ENCODE measurements at places on chromosomes 11 and 22.

- no peak for DNase-seq
Observed at GRCh38 chr11:57868491-57868890, 106.9 kb downstream of the CTNND1 start.

GRCh38 chr11:106875013-106875412 is 143.3 kb downstream of the GUCY1A2 start:
- DNase-seq: no peak

DNA sequence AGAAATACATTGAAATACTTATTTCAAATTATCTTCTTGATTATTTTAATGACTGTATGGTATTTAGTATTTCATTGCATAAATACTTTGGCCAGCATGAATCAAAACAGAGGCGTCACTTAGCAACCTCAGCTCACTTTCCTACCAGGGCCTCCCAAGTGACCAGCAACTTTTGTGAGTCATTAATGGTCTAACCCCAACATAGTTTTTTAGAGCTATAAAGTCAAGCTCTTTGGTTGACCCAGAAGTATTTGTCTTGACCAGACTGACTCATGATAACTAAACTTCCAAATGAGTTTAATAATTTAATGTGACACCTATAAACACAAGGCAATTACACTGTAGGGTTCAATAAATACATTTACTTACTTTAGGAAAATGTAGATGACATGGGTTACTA is 27.9 kb upstream of the RBMXL2 start:
- no peak for DNase-seq

GRCh38 chr22:47586038-47586437 is 823.6 kb downstream of the TBC1D22A start:
- DNase-seq: no peak

- no peak for DNase-seq
Observed at GRCh38 chr11:70811915-70812314, 413.6 kb downstream of the CTTN start.

- no peak for DNase-seq
Observed at GRCh38 chr11:77110836-77111235, 8.2 kb downstream of the OMP start.

- DNase-seq: no peak
Observed at GRCh38 chr11:111352231-111352746, 26.8 kb downstream of the POU2AF1 start.

GRCh38 chr11:95791709-95792033 is 1.4 kb downstream of the CEP57 start:
- no peak for DNase-seq

DNA sequence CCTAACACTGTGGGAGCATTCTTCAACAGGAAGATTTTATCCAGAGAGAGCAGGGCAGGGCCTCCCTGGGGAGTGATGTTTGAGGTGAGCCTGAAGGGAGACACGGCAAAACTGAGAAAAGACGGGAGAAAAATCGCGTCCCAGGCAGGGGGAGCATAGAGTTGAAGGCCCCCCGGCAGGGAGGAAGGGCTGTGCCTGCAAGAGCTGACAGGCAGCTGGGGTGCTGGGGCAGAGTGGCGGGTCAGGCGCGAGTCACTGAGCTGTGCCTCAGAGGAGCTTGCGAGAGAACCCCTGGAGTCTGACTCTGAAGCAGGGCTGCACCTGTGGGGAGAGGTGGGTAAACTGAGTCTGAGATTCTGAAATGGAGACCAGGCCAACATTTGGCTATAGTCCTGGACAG is 14.8 kb downstream of the PKNOX2 start:
- DNase-seq: no peak

DNA sequence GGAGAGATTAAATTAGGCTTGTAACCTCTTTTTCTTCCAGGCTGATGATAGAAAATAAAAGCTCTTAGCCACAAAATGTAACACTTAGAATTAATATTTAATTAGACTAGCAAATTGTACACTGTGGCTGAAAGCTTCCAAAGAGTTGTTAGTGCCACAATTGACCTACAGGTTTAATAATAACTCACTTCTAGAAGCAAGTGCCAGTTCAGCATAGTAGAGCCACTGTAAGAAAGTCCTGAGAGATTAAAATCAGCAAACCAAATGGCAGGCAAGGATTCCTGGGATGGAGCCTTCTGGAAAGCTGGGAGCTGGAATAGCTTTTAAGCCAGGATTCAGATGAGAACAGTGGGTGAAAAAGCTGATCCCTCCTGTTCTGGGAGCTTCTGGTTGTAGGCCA is 131.0 kb downstream of the ELP4 start:
- DNase-seq: no peak

DNA sequence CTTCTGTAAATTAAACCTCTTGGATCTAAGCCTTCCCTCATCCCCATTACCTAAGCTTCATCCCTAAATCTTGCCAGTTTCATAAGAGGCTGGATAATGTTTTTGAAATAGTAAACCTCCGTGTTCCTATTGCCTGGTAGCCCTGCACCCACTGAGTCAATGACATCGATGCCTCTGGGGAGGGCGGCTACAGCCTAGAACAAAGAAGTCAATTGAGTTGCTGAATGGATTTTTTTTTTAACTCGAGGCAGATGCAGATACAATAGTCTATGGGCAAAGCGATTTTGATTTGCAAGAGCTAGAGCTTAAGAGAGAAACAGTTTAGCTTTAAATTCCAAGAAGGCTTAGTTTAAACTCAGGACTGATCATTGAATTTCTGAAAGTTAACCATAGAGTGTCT is 121.3 kb downstream of the NECTIN1 start:
- no peak for DNase-seq

DNA sequence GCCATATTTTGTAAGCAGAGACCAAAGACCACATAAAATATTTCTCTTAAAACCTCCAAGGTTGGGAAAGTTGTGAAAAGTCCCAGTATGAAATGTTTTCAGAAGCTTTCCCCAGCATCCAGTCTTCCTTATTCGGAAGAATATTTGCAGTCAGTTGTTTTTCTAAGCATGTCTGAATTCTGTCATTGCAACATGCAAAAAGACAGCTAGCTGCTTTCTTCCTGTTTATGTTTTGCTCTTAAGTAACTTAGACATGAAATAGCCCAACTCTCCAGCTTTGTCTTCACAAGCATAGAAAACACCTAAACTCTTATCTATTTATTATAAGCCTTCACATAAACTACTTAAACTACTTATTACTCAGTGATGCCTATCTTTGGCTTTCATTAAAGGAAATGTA is 57.9 kb upstream of the MMP13 start:
- no peak for DNase-seq

DNA sequence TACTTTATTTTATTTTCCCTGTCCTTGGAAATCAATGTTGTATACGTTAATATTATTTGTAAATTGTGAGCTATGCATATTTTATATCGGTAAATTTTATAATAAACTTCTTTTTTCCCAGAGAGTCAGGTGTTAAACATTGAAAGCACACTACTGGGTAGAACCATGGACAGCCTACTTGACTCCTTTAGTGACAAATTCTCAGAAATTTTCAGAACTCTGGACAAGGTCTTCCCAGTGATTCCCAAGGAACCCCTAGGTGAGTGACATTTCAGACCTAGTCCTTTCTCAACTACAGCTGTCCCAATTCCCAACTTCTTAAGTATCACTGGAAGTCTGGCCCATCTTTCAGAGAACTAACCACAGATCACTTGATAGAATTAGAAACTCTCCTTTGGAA is 107.2 kb downstream of the RCN1 start:
- DNase-seq: no peak

- DNase-seq: no peak
Observed at GRCh38 chr22:20523086-20523983, 15.9 kb downstream of the MED15 start.

DNA sequence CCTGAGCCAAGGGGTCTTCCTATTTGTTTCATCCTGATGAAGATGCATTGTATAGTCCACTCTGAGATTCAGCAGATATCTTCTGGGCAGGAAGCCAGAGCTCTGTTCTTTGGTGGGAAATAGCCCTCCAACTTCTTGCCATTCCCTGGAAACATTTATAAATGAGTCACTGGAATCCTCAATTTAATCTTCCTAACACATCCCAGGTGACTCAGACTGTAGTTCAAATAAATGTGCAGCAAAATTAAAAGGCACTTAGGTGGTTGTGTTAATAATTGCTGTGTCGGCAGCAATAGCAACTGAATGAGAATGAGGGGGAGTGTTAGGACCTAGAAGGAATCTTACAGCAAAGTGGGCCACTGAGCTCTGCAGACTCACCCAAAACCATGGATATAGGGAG is 108.6 kb downstream of the INSC start:
- no peak for DNase-seq

DNA sequence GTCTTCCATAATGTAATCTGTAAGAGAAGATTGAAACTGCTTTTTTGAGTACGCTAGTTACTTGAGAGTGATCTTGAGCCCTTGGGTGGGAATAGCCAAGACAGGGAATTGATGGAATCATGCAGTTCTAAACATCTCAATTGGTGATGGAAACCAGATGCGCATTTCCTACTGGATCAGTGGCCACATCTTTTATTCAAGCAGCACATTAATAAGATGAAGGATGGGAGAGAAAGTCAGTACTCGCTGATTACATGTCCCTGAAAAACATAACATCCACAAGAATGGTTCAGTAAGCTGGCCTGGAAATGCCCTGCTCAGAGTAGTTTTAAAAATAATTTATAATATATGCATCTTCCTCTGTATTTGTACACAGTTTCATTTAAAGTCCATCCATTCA is 833.8 kb downstream of the JRKL start:
- DNase-seq: no peak

DNA sequence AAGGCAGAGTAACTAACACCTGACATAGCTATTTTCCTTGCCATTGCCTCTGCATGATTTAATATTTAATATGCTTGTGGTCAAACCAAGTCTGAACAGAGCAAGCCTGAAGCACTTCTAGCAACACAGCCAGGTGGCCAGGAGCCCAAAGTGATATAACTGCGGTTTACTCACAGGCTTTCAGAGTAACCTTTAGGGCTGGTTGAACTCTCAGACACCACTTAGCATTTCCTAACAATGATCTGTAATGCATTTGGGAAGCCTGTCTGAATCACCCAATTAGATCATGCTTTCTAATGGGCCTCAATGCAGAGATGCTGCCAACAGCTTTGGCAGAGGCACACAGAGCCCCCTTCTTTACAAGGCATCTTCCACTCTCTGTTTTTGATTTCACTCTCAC is 96.1 kb downstream of the FDX1 start:
- DNase-seq: no peak

- no peak for DNase-seq
Observed at GRCh38 chr11:32890843-32891656, 1.6 kb upstream of the QSER1 start.

DNA sequence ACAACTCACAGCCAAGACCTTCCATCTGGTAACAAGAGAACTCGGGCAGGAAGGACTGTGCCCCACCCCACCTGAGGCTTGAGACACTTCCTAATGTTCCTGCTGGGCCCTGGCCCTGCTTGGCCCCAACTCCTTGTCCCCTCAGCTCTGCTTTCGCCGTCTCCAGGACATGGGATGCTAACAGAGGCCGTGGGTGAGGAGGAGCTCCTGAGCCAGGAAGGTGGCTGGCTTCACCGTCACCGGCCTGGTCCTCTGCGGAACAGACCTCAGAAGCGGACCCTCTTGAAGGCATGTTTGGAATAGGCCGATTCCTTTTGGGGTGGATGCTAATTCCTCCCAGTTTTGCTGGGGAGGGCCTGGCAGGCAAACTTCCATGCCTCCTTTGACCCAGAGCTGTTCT is 154.3 kb downstream of the CACNA1I start:
- no peak for DNase-seq

DNA sequence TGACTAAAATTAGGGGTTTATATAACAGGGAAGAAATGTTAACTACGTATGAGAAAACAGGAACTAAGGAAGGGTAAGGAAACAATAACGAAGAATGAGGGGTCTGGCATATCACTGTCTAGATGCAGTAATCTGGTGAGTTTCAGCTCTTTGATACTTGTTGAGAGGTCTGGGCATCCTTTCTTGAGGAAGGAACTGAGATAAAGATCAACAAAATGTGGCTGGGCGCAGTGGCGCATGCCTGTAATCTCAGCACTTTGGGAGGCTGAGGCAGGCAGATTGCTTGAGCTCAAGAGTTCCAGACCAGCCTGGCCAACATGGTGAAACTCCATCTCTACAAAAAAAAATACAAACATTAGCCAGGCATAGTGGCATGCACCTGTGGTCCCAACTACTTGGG is 2.7 kb downstream of the DCDC1 start:
- no peak for DNase-seq

DNA sequence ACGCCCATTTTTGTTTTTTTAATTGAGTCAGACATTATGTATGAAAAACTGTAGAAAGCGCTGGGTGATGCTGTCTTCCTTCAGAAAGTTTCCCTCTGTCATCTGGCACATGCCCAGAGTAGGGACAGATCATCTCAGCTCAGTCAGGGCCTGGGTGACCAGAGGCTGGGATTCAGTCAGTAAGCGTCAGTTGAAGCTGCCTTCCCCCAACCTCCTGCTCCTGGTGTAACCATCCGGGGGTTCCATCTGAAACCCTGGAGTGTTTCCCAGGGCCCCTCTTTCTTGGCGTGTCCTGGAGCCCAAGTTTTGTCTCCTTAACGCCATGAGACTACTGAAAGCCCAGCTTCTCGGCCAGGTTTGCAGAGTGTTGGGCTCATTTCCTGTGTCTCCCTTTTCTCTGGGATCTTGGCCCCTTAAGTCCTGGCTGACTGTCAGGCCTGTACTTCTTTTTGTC is 10.7 kb downstream of the PPFIA1 start:
- no peak for DNase-seq

DNA sequence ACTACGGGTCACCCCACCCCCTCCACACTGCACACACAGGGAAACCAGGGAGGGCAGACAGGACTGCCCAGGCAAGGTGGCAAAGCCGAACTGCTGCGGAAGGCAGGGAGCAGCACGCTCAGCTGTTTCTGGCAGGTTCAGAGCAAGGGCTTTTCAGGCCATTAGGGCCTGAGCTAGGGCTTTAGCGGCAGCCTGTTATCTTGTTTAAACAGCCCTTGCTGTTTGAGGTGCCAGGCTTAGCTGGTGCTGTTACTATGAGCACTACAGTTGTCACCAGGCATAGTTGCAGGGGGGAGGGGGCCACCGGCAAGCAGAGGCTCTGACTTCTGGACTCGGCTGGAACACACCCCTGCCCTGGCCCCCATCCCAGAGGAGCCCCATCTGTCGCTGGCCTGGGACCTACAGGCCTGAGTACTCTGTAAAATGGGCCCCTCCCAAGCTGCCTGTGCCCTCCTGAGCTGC is 34.9 kb downstream of the RSPH14 start:
- DNase-seq: no peak

Data from stimulated activated CD8-positive, alpha-beta memory T cell treated with anti-CD3 and anti-CD28 coated beads, Interleukin-4, amount 100 ng/mL, for 1 hour (primary cell).